ENCODE measurements at places on chromosomes 12 and 14.

DNA sequence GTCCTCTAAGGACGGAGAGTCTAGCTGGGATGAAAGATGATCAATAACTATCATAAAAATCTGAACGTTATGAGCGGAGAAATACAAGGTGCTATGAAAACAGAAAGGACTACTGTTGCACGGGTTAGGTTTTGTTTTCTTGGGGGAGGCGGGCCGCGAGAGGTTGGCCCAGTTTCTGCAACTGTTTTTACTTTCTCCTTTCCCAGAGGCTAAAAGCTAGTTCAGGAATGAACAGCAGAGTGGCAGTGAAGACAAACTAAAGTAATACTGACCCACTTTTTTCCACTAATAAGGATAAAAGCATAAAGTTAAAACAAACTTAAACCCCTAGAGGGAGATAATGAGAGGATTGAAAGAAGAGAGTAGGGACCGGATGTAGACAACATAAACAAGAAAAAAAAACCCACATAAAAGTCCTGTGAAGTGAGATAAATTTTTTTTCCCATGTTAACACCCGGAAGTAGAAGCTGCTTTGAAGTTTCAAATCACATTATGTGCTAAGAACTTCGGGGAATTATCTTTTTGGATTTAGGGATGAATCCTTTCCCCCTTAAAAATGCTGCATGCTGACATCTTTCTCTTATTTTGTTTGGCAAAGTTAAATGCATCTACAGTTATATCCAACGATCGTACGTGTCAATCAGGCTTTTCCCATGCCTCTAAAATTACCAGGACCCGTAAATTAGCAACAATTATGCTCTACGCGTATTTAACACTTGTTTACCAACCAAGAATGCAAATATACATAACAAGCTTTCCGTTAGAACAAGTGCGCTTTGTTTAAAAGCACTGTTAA lies 1.0 kb upstream of the CDK17 start:
- no peak for DNase-seq

DNA sequence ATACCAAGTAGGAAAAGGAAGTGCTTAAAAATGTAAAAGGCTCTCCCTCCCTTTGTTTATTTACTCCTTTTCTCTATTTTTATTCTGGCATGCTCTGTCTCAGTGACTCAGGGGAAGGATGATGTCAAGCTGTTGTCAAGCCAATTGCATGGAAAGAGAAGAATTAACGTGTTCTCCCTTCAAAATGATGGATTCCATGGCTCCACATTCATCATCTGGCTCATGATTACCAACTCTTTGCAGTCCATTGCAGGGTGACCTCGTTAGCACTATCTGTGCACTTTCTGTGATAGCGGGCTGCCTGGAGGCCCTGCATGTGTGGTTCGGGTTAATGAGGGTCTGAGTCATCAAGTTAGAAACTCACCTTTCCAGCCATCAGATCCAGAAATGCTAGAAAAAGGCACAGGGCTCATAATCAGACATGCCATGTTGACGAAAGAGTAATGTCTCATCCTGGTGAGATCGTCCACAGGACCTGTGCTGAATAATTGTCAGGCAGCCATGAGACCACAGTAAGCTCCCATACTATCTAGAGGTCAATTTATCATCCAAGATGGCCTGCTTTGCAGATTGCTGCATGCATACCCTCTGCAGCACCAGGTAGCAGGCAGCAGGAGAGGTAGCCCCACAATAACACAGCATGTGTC lies 79.2 kb upstream of the BTG1 start:
- DNase-seq: no peak

- DNase-seq: no peak
Measured at GRCh38 chr14:76486251-76486743, 110.4 kb downstream of the ESRRB start.

GRCh38 chr14:49991491-49991890 lies 98.6 kb downstream of the ARF6 start:
- DNase-seq: no peak

DNA sequence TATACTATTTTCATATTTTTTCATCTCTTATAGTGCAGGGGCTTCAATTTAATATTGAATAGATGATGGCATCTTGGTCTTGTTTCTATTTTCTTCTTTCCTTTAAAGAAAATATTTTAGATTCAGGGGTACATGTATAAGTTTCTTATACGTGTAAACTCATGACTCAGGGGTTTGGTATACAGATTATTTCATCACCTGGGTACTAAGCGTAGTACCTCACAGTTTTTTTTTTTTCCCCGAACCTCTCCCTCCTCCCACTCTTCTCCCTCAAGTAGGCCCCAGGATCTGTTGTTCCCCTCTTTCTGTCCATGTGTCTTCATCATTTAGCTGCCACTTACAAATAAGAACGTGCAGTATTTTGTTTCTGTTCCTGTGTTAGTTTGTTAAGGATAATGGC lies 172.6 kb downstream of the TMTC3 start:
- DNase-seq: no peak

Data from chondrocyte (in vitro differentiated cells).